ENCODE measurements at places on chromosomes 4 and X. TPM values are rescaled to one million over a fixed set of nuclear protein-coding genes. Genes with fewer than 3 reads are reported as not detected.

GRCh38 chr4:5758741-5759140 lies 47.7 kb downstream of the EVC start:
- no peak for DNase-seq

Gene LDB2
- 71.5 TPM for total RNA-seq

- DNase-seq: no peak
Observed at GRCh38 chrX:10414862-10415261, 205.5 kb downstream of the MID1 start.

Gene FGFR3
- 0.81 TPM for total RNA-seq

DNA sequence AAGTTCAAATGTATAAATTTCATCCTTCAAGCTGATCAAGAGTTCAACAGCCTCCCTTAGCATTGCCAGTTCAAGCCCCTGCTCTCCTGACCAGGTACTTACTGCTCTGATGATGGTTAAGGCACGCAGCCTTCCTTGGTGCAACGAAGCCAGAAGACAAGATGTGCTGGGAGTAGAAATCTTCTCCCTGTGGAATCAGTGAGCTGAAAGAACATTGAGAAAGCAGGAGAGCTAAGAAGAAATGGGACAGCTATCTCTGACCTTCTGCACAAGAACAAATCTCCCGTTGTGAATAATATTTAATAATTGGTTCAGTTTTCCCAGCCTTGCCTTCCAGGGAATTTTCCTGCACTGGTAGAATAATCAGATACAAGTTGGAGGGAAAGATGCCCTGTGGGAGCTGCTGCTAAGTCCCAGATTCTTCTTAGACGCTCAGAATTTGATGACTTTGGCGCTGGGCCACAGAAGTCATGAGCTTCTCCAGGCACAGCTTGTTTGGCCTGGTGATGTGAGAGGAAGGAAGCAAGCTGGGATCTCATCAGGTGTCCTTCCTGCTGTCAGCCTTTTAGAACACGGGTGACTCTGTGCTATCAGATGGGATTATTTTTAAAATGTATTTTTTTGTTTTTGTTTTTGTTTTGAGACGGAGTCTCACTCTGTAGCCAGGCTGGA lies 77.8 kb downstream of the CD38 start:
- peak; percentile 30 for DNase-seq

GRCh38 chr4:47359891-47360290 lies 103.6 kb downstream of the COMMD8 start:
- DNase-seq: no peak

Gene MAGEA10
- not detected for total RNA-seq

DNA sequence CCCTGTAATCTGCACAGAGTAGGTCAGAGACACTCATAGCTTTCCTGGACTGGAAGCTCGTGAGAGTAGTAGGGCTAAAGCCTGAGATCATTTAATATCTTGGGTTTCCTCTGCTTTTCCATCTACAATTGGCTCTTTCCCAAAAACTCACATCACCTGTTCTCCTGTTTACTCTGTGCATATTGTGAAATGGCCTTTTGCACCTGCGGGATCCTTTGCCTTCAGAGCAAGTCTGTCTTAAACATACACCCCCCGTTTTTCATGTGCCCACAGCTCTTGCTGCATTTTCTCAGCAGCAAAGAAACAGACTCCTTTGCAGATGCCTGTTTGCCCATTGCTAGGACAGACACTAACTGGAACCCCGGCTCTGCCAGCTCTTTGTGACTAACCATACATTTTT lies 608.3 kb upstream of the PCDH10 start:
- DNase-seq: no peak

GRCh38 chrX:121836000-121836399 lies 788.6 kb downstream of the GLUD2 start:
- DNase-seq: no peak

Gene TRAPPC11
- 48.2 TPM for total RNA-seq

DNA sequence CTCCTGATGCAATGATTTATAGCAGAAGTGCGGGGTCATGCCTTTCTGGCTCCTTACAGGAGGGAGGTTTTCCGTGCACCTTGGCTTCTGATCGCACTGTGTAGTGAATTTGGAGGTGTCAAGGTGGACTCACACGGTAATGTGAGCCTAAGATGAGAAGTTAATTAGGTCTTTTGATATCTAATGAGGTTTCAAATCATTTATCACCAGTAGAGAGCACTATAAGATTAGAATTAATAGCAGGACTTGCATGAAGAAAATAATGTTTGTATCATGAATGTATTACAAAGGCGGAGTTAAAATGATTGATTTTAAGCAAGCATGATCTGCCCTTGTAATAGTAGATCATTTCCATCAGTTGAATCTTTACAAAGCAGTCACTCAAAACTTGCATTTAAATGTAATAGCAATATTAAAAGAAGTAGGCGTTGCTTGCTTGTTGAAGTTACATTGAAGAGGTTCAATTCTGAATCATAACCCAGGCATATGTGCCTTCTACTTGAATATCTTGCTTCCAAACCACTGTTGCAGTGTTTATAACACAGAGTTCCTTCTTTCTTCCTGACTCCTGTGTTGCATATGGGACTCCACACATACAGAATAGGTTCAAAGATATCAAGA lies 152.1 kb downstream of the FMR1NB start:
- DNase-seq: no peak
